ENCODE measurements at places on chromosomes 4 and X.

DNA sequence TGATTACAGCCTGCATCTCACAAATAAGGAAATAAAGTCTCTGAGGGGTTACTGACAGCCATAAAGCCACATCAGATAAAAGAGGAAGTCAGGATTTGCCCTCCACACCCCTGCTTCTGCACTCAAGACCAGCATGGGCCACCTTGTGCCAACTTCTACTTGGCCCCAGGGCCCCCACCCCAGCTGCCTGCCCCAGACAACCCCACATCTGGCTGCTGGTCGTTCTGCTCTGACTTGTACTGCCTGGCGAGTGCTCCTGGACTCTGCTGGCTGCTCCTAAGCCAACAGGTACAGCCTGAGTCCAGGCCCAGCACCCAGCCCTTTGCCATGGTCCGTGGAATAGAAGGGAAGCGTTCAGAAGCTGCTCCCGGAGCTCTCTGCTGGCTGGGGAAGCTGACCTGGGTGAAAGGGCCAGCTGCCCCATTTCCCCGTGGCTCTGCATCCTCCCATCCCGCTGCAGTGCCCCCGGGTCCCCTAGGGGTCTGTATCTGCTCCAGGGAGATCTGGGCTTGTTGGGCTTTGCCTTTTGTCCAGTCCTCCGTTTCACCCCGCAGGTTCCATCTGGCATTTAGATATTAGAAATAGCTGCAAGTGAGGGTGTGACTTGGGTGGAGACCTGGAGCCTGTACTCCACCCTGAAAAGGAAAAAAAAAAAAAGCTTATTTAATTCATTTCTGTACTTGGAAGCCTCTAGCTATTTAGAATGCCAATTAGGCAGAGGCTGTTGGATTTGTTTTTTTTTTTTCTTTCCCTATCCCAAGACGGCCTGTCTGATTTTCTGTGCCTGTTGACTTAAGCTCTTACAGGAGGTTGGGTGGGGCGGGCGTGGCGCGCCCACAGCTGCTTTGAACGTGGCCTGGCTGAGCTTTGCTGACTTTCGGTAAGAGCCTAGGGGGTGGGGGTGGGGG lies 194.7 kb downstream of the PTTG2 start:
- peak; percentile 20 for DNase-seq

DNA sequence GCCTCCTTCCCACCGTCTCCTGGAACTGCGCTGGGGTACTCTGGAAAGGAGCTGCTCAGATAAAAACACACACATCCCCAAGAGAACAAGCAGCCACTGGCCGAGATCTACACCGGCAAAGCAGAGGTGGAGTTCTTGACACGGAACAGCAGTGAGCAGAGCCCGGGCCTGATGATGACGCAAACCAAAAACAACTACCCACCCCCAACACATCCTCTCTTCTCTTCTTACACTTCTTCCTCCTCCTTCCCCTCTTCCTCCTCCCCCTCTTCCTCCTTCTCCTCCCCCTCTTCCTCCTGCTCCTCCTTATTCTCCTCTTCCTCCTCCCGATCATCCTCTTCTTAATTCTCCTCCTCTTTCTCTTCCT lies 4.6 kb downstream of the PNMA5 start:
- no peak for DNase-seq

DNA sequence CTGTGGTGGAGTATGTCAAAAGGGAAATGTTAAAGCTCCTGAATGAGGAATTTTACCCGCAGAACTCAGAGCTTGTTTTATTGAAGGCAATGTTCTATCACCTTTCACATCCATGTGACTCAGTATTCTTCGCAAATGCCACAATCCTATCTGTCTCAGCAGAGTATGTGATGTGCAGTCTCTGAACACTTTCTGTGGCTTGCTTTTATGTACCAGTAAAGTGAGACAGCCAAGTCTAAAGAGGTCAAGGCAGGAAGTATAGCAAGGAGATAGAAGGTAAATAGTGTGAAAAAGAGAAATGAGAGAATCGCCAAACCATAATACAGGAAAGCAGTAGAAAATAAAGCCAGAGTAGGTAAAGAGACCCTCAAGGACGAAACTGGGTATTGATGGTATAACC lies 515.8 kb downstream of the RAB28 start:
- DNase-seq: no peak

DNA sequence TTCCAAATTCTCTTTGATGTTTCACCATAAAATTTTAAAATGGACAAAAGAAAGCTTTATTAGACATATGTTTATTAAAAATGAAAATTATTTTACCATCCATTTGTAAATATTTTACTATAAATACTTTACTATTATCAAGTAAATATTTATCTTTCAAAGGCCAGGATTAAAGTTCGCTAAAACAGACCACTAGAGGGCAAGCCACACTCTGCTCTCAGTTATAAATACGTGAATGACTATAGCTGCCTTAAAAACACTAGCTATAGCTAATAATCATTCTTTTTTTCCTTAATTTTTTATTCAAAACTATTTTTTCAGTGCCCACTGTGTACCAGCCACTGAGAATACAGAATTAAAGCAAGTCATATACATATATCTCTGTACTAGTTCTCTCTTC lies 38.6 kb downstream of the UNC5C start:
- peak; percentile 14 for DNase-seq

DNA sequence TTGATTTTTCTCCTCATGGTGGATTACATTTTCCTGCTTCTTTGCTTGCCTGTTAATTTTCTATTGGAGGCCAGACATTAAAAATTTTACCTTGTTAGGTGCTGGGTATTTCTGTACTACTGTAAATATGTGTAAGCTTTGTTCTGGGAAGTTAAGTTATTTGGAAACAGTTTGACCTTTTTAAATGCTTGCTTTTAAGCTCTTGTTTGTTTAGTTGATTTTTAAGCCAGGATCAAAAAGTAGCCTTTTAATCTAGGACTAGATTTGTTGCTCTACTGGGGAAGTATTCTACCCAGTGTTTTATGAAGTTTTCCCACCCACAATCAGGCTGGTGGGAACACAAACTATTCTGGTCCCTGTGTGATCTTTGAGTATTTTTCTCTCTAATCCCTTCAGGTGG lies 45.1 kb upstream of the OGT start:
- DNase-seq: no peak

- DNase-seq: no peak
Measured at GRCh38 chrX:119990556-119991004, 47.0 kb upstream of the NKAP start.

GRCh38 chr4:176400816-176401461 lies 81.2 kb downstream of the SPCS3 start:
- DNase-seq: no peak

- DNase-seq: peak; percentile 61
Measured at GRCh38 chr4:73593631-73594241, 26.5 kb downstream of the RASSF6 start.

GRCh38 chr4:105671301-105671700 lies 37.2 kb downstream of the INTS12 start:
- DNase-seq: no peak

GRCh38 chrX:250965-251364 lies 30.2 kb upstream of the PLCXD1 start:
- DNase-seq: peak; percentile 33

- no peak for DNase-seq
Measured at GRCh38 chrX:118347131-118347530, 1.2 kb downstream of the WDR44 start.
